Uterus (tissue), 4 donors: ENCODE measurements at places on chromosomes 2 and 18. TPM values are rescaled to one million over a fixed set of nuclear protein-coding genes. Genes with fewer than 3 reads are reported as not detected.

GRCh38 chr2:165074884-165075283 is 119.6 kb upstream of the SLC38A11 start:
- no peak for DNase-seq

DCTN1 gene
- total RNA-seq: 140 TPM

TRIM43 gene
- not detected for total RNA-seq

PMAIP1 gene
- 3.5 TPM for total RNA-seq

GRCh38 chr2:239049421-239050251 is 201.8 kb downstream of the TWIST2 start:
- DNase-seq: no peak

TTC32 gene
- 21.3 TPM for total RNA-seq

DNA sequence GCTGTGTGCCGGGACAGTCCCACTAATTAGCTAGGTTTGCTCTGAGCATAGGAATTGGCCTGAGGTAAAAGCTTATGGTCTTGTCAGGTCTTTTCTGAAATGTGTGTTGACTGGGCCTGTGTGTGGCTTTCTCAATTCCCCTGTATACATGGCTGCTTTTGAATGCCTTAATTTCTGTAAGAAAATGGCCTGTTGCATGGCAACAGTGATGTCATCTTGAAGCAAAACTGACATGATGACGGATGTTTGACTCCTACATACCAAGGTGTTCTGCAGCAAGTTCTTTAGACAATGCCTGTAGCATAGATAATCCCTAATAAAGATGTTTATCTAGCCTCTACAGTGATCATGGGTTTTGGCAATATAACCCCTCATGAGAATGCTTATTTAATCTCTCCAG is 198.5 kb downstream of the OTX1 start:
- DNase-seq: no peak

- no peak for DNase-seq
These were observed 20.8 kb downstream of the KCNF1 start for GRCh38 chr2:10932345-10933151.

AGXT gene
- not detected for total RNA-seq

- DNase-seq: no peak
These were observed 69.9 kb upstream of the PARD3B start for GRCh38 chr2:204475399-204475798.

DNA sequence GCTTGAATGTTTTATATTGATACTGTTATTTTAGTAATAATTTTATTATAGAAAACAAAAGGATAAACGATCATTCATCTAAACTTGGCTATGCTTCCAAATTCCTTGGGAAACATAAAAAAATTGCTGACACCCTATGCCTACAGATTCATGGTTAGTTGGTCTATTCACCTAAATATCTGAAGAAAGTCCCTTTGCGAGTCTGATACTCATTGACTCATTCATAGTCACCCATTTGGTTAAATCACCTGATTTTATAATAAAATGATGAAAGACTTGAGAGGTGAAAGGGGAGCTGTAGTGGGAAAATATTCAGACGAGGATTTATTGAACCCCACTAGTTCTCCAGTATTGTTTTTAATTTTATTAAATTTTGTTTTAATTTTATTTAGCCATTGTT is 112.0 kb downstream of the PTPN4 start:
- no peak for DNase-seq

BOLL gene
- not detected for total RNA-seq
